ENCODE measurements at places on chromosomes 2 and 18.

DNA sequence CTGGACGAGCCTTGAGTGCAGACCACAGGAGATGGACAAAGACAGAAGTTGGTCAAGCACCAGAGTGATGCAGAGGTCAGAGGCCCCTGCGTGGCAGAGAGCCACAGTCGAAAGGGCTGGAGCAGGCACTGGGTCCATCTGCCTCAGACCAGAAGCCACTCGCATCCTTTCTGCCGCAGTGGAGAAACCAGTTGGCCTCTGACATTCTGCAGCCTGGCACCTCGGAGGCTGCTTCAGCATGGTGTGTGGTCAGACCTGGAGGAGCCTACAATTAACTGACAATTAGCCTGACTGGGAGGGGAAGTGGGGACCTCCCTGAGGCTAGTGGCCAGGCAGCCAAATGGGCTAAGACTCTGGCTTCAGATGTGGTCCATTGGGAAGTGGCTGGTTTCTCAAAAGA is 111.1 kb downstream of the SGPP2 start:
- no peak for DNase-seq

- peak; percentile 61 for DNase-seq
Measured at GRCh38 chr2:96374211-96374951, 38.8 kb downstream of the NCAPH start.

DNA sequence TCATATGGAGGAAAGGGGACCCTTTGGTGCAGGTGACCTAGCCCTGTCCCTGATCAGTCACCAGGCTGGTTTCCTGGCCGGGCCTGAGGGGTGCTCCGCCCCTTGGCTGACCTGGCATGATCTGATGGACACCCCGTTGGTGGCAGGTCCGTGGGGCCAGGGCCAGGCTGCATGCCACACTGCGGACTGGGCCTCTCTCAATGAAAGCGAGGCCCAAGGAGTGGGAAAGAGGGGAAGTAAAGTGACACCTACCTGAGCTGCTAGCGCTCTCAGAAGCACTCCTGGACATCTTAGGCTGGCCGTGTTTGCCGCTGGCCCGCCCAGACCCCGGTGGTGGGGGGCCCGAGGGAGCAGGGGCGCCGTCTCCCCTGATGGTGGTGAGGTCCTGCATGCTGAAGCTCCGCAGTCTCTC is 33.1 kb downstream of the MRPL35 start:
- DNase-seq, result no peak

DNA sequence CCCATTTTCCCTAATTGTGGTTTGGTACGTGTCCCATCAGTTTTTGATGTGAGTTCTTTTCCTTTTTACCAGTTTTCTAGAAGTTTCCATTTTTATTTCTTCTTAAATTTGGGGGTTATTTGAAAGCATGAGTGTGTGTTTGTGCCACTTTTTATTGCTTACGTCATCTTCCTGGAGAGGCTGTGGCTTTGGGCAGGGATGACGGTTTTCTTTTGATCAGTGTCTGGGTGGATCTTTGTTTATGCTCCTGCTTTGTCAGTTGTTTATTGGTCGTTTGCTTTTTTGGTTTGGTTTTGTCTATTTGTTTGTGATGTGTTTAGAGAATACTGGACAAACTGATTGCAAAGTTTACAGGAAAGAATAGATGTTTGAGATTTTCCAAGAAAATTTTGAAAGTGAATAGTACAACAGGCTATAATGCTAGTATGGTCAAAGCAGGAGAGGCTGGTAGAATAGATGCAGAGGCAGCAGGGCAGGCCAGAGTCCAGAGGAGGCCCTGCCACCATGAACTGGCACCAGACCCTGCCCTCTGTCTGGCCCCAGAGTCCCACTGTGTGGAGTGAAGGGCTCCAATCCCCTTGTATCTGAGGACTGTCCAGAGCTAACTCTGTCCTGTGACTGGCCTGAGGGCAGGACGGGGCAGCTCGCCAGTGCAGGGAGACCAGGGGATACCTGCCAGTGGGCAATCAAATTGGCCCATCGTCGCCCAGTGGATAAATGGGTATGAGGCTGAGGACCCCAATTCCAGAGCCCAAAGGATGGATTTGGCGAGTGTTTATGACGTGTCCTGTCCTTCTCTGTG is 23.4 kb upstream of the SNED1 start:
- no peak for DNase-seq

DNA sequence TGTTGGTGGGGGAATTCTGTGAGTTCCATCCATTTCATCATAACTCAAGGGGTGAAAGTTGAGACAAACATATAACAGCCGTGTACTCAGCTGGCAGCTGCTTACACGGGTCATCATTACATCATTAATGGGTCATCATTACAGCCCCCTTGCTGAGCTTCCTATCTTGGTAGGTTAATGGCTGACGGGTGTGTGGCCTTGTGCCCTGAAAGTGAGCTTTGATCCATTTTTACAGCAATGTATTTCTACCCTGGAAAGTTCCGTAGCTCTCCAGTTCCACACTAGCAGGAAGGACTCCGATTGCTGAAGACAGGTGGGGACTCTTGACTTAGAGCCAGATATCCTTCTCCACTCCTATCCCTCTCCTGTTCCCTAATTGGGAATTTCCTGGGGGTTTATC is 105.2 kb upstream of the DLX2 start:
- no peak for DNase-seq

GRCh38 chr2:20103530-20103929 is 52.1 kb upstream of the LAPTM4A start:
- no peak for DNase-seq

- DNase-seq, result no peak
Measured at GRCh38 chr2:233423552-233423860, 69.2 kb downstream of the DGKD start.

Measured in BE2C (cell line).